ENCODE measurements at places on chromosomes 3 and 15.
A peak's percentile ranks its signal among the peaks of the same experiment; 100 is the strongest.

DNA sequence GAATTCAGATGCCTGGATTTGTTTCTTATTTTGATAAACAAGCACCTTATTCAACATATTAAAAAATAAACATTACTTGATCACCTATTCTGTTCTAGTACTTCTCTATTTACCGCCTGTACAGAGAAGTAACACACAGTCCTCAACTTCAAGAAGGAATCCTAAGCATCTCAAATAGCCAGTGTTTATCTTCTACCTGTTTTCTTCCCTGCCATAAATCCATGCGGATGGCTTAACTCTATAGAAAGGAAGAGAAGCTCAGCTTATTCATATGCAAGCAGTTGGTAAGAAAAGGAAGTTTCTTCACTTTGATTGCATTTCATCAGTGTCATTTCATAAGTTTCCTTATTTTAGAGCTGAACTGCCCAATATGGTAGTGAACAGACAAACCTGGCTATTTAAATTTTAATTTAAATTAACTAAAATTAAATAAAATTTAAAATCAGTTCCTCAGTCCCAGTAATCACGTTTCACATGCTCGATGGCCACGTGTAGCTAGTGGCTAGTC, 210.0 kb upstream of the PEX5L start:
- no peak for DNase-seq

DNA sequence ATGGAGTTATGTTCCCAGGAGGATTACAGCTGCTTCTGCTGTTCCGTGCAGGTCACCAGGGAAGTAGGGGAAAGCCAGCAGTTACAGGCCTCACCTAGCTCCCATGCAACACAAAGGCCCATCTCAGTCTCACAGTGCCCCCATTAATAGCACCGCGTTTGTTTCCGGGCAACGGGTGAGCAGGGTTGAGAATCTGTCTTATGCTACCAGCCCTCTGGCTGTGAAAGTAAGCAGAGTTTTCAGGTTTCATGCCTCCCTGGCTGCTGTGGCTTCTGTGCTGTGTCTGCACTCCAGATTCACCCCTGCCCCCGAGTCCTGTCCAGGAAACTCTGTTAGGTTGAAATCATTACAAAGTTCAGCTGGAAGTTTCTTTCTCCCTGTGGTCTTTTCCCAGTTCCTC, 254.4 kb upstream of the GPR149 start:
- DNase-seq = no peak

DNA sequence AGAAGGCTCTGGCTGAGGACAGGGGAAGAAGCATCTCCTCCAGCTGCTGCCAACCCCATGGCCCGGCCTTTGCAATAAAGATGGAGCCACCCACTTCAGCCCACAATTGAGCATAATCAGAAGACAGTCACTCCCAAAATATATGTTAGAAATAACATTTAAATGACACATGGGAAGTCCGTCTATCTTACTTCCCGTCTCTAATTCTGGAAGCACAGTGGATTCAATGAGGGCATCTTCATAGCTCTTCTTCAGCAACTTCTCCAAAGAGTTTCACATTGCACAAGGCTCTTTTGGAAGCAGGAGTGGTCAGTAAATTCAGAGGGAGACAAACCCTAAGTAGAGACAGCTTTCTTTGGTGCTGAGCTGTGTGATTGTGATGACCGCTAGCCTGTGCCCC, 67.0 kb upstream of the SEC61A1 start:
- DNase-seq = no peak

DNA sequence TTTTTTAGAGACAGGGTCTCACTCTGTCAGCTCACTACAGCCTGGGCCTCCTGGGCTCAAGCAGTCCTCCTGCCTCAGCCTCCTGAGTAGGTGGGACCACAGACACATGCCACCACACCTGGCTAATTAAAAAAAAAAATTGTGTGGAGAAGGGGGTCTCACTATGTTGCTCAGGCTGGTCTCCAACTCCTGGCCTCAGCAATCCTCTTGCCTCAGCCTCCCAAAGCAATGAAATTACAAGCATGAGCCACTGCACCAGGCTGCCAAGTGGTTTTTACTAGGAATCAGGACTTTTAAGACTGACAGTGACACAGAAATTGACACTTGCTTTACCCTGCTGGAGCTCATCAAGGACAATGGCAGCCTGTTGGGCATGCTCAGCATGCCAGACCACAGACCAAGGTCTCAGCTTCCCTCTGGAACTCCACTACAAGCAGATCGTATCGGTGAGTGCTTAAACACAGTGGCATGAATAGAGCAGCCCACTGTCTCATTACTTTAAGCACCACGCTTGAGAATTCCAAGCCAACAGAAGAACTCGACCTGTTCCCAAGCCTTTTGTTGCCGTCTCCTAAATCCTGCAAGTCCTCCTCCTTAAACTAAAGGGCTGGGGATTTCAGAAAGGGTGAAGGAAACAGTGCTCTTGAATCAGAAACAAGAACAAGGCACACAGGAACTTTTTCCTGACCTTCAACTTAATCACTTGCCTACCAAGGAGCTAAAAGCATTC, 41.4 kb downstream of the EOMES start:
- no peak for DNase-seq

DNA sequence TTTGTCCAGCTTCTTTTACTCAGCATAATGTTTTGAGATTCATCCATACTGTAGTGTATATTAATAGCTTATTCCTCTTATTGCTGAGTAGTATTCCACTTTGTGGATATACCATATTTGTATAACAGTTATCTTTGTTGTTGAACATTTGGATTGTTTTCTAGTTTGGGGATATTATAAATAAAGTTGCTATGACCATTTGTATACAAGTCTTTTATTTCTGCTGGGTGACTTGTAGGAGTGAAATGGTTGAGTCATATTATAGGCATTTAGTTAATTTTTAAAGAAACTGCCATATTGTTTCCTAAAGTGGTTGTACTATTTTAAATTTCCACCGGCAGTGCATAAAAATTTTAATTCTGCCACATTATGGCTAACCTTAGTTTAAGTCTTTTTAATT, 53.4 kb downstream of the RPL39L start:
- DNase-seq = no peak

GRCh38 chr3:1462371-1462770, 369.5 kb downstream of the CNTN6 start:
- DNase-seq = no peak

GRCh38 chr15:55283379-55284147, 6.0 kb downstream of the RAB27A start:
- no peak for DNase-seq

- no peak for DNase-seq
Measured at GRCh38 chr3:20478436-20478835, 292.4 kb upstream of the SGO1 start.

DNA sequence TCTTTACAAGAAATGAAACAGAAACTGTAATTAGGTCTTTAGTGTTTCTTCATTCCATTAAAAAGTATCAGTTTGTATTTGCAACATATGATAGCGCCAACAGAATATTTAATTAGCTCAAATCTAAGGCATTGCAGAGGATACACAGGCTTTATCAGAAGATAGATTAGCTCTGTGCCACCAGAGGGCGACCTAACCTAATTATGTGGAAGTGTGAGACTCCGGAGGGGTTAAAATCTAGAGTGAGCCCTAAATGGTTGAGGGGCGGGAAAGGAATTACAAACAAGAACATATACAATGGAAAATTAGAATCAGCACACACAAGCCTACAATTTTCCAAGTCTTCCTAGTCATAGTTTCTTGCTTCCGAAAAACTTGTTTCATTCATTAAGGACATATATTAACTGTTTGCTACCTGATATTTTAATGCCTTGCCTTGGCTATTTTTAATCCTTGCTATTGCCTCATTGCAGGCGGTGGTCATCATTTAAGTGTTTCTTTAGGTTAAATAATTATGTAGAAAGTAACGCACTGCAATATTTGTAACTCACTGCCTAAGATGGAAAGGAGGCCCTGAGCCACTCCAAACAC, 18.0 kb upstream of the RYR3 start:
- peak; percentile 61 for DNase-seq

GRCh38 chr3:10283638-10284037, 9.1 kb downstream of the GHRL start:
- DNase-seq = no peak

DNA sequence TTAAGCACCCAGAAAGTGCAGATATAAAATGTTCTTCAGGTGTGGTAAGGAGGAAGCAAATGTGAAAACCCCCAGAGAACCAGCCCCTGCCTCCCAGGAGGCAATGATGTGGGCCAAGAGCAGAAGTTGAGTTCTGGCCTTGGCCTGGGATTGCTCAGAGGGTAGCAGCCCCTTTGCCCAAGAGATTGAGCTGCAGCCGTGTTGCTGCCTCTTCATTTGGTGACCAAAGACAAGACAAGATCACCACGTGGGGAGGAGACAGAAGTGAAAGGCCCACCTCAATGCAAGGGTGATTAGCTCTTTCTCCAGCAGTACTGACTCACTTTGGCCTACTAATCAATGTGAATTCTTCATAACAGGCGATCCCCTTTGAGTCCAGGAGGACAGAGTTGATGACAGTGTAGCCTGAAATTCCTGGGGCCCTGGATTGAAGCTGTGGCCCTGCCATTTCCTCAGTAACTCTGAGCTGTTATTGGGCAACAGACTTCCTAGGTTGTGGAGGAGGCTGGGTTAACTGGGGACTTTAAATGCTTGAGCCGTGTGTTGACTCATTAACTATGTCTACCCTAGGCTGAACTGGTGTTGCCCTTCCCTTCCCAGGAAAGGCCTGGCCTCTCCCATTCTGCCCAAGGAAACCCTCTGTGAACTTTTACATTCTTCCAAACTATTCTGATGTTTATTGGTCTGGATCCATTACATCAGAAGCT, 86.5 kb downstream of the ST6GAL1 start:
- peak; percentile 36 for DNase-seq

DNA sequence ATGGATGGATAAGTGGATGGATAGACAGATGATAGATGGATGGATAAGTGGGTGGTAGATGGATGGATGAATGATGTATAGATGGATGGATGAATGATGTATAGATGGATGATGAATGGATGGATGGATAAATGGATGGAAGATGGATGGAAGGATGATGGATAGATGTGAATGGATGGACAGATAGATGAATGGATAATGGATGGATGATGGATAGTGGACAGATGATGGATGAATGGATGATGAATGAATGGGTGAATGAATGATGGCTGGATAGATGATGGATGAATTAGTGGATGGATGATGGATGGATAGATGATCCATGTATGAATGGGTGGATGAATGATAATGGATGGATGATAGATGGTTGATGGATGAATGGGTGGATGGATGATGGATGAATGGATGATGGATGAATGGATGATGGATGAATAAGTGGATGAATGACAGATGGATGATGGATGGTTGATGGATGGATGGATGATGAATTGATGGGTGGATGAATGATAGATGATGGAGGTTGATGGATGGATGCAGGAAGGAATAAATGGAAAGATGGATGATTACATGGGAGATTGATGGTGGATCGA, 69.3 kb downstream of the ITGA11 start:
- no peak for DNase-seq
